ENCODE measurements at places on chromosomes 3 and 15.

DNA sequence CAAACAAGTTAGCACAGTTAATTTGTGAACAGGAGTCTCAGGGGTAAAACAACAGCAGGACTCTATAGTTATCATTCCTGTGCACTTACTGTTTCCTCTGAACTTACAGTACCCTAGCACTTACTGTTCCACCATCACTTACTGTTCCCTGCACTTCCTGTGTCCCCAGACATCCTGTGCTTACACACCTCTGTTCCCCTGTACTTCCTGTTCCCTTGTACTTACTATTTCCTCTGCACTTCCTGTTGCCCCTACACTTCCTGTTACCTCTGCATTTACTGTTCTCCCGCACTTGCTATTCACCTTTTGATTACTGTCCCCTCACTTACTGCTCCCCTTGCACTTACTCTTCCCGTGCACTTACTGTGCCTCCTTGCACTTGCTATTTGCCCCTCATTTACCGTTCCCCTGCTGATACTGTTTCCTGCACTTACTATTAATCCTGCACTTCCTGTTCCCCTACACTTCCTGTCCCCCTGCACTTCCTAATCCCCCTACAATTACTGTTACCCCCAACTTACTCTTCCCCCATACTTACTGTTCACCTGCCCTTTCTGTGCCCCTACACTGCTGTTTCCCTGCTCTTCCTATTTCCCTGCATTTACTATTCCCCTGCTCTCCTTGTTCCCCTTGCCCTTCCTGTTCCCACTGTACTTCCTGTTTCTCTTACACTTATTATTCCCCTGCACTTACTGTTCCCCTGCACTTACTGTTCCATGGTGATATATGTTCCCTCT is 30.3 kb downstream of the TPRA1 start:
- no peak for DNase-seq

DNA sequence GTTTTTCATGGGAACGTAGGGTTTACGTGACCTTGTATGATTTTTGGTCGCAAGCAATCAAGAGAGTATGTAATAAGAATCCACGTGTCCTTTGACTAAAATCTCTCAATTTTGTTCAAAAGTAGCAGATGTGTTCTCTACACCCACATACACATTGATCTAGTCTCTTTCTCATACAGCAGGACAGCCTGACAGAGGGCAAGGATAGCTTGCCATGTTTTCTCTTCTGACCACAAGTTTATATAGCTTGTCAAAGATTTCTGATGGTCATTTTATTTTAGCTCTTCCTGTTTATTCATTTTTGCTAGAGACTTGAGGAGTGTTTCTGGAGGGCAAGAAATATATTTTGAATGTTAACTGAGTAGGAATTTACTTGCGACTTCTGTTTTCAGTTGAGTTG is 570.2 kb upstream of the ALCAM start:
- no peak for DNase-seq

GRCh38 chr3:130760922-130761321 is 14.3 kb upstream of the PIK3R4 start:
- DNase-seq, result no peak

- DNase-seq, result no peak
Measured at GRCh38 chr3:96844204-96844514, 29.8 kb downstream of the EPHA6 start.

DNA sequence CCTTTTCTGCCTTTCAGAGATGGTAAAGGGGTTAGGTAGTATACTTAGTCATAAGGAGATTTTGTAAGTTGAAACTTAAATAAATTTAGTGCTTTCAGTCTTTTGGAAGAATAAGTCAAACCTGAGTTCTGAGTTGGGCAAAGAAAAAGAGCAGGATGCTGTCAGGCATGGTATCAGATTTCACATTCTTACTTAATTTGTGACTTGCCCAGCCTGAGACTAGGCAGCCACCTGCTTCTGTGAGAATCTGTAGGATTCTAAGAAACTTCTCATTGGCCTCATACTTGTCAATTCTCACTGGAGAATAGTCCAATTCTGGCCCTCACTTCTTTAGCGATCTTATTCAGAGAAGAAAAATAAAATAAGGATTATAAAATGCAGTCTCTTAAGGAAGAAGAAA is 577.5 kb downstream of the DIPK2A start:
- no peak for DNase-seq

DNA sequence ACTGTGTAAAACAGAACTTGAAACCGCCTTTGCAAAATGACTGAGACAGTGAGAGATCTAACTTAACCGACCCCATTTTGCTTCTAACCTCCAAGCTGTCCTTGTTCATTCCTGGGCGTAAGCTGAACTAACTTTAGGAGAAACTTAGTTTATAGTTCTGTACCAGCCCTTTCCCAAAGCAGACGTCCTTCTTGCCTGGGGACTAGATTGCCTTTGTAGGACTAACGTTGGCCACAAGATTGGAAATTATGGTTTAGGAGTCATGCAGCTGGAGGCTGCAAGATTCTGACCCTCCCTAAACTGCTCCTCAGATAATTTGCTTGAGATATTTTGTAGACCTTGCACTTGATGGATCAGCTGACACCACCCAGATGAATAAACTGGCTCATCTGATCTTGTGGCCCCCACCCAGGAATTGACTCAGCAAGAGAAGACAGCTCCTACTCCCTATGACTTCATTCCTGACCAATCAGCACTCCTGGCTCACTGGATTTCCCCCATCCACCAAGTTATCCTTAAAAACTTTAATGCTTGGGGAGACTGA is 219.9 kb upstream of the PROK2 start:
- no peak for DNase-seq

DNA sequence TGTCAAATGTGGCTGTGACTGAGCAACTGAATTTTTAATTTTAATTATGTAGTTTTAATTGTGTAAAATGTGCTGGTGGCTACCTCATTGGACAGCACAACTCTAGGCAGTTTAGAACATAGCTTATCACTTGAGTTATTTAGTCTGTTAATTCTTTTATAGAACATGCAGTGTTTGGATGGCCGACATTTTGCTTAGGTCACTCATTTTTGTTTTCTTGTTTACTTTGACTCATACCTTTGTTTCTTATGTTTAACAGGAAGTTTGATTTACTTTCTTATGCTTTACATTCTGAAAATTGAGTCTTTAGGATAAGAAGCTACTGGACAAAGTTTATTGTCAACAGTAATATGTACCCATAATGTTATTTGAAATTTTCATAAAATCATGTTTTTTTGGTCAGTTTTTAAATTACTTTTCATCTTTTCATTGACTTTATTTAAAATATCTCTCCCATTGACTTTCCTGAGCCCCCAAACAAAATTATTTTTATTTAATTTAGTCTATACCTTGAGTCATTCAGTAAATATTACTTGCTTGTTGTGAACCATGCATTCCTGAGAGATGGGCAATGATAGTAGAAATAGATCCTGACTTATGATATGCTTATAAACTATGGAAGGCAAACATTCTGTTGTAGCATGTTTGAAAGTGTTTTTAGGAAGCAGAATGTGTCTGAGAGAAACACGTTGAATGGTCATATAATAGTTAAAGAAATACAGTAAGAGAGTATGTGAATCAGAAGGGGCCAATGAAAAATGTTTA is 60.6 kb downstream of the TCF12 start:
- no peak for DNase-seq

GRCh38 chr15:56174649-56175048 is 69.0 kb downstream of the RFX7 start:
- no peak for DNase-seq

- DNase-seq, result no peak
Measured at GRCh38 chr15:75172284-75172820, 29.3 kb upstream of the C15orf39 start.

DNA sequence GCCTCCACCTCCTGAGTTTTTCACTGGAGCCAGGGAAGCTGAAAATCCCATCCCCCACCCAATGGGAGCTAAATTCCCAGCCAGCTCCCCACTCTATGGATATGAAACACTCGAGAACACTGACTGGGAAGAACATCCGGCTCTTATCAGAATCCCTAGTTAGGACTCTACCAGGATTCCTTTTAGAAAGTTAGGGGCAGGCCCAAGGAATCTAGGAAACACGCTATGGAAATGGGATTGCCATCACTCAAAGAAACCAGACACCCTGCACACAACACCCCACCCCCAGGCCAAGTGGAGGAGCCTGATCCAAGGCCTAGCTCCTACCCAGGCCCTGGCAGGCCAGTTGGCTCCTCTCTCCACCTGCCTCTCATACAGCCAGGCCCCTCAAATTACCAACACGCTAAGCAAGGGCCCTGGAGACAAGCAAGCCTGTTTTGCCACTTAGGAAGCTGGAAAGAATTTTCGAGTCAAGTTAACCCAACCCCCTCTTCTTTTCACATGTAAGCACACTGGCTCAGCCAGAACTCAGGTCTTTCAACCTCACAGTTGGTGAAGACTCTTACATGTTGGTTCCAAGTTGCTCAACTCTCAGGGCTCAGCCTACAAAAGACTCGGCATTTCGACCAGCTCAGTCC is 75.5 kb downstream of the RBPMS2 start:
- no peak for DNase-seq

DNA sequence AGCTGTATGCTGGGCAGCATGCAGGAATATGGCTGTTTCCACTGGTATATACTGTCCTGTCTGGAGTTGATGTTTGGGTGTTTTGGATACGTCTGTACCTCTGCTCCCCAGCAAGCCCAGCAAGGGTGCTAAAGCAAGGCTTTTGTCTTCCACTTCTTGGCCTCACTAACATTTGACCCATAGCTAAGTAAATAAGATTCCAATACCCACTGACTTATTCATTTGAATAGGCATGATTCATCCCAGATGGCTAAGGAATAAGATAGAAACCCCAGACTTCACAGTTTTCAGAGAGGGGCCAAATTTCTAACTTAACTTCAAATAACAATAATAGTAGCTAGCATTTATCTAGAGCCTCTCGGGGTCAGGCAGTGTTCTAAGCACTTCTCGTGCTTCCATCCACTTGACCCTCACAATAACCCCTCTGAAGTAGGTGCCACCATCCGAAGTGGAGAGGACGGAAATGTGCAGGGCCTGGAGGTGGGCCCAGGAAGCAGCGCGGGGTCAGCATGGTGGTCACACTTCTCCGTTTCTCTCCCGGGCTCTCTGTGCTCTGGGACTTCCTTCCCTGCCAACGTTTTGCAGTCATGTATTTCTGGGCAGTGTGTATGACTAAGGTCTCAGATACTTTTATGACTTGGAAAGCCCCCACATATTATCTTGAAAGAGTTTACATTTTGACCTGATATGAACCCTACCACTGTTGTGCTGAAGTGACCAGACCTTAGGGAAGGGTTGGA is 39.3 kb downstream of the LRRK1 start:
- DNase-seq, result no peak

GRCh38 chr3:124217542-124217941 is 225.6 kb upstream of the ROPN1 start:
- no peak for DNase-seq

DNA sequence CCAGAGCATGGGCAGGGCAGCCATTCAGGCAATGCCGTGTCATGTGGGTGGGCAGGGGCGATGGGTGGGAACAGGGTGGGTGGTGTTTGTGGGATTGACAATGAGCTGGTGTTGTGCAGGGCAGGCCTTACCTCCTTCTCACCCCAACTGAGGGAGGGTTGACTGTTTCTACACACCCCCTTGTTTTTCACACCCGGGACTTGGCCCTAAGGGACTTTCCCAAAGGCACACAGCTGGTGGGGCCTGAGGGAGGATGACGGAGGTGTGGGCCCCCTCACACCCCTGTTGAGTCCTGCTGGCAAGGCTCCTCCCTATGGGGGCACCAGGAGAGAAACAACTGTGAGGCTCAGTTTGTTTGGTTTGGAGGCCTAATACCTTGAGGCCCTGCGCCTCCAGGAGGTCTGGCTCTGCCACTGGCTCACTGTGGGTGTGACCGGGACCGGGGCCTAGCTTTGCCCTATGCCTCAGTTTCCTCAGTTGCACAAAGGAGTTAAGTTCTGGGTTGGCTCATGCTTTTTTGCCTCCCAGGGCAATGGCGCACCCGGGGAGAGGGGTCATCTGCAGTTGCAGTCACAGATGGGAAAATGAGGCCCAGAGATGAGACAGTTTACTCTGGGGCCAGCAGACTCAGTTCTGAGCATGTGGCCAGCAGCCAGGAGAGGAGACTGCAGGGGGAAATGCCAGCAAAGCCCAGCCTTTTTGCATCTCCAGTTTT is 5.1 kb upstream of the DNAH1 start:
- DNase-seq, result no peak

DNA sequence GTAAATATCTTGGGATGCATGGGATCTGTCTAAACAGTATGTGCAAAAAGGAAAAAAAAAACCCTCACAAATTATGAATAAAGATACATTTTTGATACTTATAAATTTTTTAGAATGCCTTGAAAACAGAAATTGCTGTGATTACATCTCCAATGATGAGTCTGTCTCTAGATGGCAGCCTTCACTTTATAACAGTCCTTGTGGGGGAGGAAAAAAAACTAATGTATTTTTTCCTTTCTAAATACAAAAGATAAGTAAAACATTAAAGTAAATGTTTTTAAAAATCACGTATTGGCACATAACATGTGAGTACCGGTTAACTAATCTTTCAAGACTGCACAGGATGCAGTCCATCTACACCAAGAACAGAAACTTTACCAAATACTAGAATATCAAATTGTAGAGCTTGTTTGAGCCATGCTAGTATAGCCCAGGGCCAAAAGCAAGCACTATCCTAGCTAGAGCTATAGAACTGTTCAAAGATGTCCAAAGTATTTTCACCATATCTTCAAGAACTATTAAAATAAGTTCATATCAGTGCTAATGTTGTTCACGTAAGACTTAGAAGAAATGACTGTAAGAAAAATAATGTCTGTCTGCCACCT is 206.4 kb downstream of the STAG1 start:
- no peak for DNase-seq

- no peak for DNase-seq
Measured at GRCh38 chr15:74130155-74130848, at the start of gene ISLR2. TSS of gene ISLR2 (plus strand) at chr15:74130586. CDS start at chr15:74132755, 2,169 bp downstream.

GRCh38 chr3:49689046-49689907 is at the start of the genes MST1 and RNF123:
TSS of gene MST1 (minus strand) at chr3:49689474. CDS start at chr3:49688691, 783 bp downstream.
TSS of gene RNF123 (plus strand) at chr3:49689557. CDS start at chr3:49691166, 1,609 bp downstream.
- DNase-seq, result peak; percentile 91

GRCh38 chr3:146638718-146639117 is 33.6 kb upstream of the PLSCR5 start:
- no peak for DNase-seq

DNA sequence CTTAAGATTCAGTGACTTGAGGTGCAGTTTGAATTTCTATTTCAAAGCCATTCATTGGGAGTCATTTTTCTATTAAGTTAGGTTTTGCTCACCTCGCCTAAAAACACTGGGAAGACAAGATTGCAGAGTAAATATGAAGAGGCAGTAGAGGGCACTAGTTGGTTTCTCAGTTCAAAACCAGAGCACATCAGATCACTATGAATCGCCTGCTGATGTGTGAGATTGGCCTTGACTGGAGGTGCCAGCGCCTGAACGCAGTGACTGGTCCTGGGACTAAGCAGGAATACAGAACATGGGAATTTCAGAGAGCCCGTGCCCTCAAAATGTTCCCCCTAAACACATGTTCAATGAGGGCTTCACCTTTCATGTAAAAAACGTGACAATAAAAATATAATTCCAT is 229.0 kb downstream of the ITPR1 start:
- no peak for DNase-seq

GRCh38 chr3:141383555-141384129 is 15.3 kb downstream of the ZBTB38 start:
- DNase-seq, result no peak

Data from stimulated activated CD4-positive, alpha-beta T cell treated with anti-CD3 and anti-CD28 coated beads, Interleukin-1b, Interleukin-23, amount 100 ng/mL, for 4 hours (primary cell).